Peyer's patch (tissue), 4 donors: ENCODE measurements at places on chromosomes 7 and 10.

GRCh38 chr10:65751218-65751617 lies 1174.6 kb upstream of the LRRTM3 start:
- DNase-seq = no peak

- DNase-seq = no peak
Observed at GRCh38 chr10:5616836-5617235, 49.6 kb downstream of the ASB13 start.

- no peak for DNase-seq
Observed at GRCh38 chr10:132283604-132284382, 24.0 kb downstream of the STK32C start.

- DNase-seq = no peak
Observed at GRCh38 chr7:45100761-45101480, 10.6 kb downstream of the TBRG4 start.

- no peak for DNase-seq
Observed at GRCh38 chr7:3733541-3734140, 432.6 kb downstream of the SDK1 start.

DNA sequence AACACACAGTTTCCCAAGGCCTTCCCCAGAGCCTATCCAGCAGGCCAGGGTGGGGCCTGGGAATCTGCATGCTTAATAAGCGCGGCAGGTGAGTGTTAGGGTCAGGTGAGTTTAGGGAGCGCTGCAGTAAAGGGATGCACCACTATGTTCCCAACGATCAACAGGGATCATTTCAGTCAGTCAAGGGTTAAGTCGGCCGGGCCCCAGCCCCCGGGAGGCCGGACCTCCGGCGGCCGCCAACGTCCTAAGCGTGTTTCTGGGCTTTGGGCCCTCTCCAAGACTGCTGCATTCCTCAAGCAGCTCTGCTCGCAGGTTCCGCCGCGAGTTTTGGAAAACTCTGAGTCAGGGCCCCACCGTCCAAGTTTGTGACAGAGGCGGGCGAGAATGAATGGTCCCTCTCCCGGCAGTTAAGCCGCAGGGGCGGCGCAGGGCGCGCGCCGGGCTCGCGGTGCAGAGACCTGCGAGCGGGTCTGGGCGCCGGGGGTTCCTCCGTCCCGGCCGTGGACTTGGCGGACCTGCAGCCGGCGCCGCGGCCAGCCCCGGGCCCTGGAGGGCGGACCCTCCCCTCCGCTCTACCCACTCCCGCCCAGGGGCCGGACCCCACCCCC lies 81.6 kb downstream of the ARHGAP22 start:
- DNase-seq = peak; percentile 38

- DNase-seq = no peak
Observed at GRCh38 chr10:25467881-25468280, 293.1 kb downstream of the GPR158 start.

GRCh38 chr10:118238573-118239235 lies 103.4 kb downstream of the FAM204A start:
- no peak for DNase-seq

- no peak for DNase-seq
Observed at GRCh38 chr10:28721318-28721951, 44.1 kb downstream of the BAMBI start.

DNA sequence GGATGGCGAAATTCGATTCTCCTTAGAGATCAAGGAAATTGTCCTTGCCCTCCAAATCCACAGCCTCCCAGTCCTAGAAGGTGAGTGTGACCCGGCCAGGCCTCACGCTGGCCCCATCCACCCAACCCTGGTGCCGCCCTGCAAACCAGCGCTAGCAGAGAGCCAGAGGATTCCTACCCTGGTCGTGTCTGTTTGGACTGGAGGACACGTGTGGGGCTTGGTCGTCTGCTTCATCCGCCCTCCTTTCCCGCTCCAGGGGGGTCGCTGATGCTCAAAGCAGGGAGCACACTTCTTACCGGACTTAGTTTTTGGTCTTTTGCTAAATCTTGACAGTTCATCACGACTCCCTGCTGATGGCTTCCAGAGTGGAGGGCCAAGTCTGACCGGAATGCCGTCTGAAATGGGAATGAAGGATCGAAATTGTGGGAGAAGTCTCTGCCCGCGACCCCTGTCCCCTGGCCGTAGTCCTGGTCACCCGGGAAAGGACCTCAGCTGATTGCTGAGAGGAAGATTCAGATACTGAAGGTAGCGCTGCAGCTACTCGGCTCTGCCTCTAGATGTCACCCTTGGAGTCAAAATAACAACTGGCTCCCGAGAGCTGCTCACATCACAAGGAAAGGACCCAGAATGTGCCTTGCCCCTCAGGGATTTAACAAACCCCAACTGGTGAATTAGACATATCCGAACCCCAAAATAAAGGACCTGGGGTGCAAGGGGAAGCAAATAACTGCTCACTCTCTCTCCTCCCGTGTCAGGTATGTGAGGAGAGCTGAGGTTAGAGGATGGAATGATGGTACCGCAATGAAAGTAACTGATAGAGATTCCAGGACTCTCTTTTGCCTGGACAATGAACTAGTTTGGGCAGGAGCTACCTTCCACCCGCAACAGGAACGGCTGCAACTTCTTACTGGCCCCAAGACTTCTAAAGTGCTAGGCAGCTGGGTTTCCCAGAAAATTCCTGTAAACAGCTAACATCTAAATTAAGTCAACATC lies 23.5 kb upstream of the ORC5 start:
- peak; percentile 18 for DNase-seq

DNA sequence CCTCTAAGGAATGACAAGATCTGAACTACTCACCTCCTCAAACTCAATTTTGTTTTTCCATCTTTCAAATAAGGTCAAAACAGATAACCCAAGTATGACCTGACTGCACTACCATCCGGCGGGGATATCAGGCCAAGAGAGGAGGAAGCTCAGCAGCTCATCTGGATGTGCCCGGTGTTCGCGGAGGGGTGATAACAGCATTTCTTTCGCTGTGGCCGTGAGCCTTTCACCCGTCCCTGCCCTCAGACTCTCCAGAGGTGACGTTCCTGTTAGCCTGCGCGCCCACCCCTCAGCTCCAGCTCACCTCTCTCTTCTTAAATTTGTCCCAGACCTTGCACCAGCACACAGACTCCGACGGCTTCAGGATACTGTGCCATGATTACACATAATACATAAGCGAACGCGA lies 526 bp downstream of the ZNF248 start:
- DNase-seq = peak; percentile 36

GRCh38 chr7:23347682-23348180 lies 48.6 kb downstream of the MALSU1 start:
- no peak for DNase-seq

DNA sequence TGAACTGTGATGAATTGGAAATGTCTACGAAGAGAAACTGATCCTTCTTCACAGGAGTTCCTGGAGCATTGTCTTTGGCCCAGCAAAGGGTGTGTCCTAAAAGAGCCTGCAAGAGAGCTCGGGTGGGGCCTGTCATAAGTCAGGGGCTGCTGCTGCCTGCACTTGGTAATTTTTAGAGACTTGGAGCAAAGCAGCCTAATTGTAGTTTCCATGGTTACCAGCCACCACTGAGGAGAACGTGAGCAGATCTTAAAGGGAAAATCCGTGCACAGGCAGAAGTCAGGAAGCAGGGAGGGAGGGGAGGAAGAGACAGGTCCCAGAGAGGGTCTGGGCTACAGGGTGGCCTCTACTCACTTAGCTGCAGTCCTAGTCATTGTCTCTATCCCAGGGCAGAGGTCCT lies 463.6 kb downstream of the PLXNA4 start:
- no peak for DNase-seq

- no peak for DNase-seq
Observed at GRCh38 chr7:24036033-24036412, 248.0 kb upstream of the NPY start.

GRCh38 chr10:52030051-52030790 lies 283.9 kb upstream of the DKK1 start:
- DNase-seq = no peak

DNA sequence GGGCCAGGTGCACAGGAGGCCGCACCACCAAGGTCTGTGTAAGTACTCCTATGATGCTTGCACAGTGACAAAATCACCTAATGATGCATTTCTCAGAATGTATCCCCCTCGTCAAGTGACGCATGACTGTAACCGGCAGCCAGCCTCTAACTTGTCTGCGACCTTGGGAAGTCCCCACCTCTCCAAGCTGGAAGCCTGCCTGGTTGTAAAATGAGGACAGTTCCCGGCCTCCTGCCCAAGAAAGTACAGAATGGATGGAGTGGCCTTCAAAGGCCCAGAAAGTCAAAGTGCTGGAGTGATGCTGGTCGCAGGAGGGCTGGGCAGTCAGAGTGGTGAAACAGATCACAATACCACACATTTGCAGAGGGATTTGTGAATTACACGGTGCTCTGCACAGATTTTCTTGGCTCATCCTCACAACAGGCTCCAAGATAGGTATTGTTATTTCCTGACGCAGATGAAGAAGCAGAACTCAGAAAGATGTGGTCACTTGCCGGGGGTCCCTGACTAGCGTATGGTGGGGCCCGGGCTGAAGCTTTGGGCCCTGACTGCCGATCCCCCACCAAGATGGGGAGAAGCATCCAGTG lies 22.8 kb downstream of the SPOCK2 start:
- no peak for DNase-seq

DNA sequence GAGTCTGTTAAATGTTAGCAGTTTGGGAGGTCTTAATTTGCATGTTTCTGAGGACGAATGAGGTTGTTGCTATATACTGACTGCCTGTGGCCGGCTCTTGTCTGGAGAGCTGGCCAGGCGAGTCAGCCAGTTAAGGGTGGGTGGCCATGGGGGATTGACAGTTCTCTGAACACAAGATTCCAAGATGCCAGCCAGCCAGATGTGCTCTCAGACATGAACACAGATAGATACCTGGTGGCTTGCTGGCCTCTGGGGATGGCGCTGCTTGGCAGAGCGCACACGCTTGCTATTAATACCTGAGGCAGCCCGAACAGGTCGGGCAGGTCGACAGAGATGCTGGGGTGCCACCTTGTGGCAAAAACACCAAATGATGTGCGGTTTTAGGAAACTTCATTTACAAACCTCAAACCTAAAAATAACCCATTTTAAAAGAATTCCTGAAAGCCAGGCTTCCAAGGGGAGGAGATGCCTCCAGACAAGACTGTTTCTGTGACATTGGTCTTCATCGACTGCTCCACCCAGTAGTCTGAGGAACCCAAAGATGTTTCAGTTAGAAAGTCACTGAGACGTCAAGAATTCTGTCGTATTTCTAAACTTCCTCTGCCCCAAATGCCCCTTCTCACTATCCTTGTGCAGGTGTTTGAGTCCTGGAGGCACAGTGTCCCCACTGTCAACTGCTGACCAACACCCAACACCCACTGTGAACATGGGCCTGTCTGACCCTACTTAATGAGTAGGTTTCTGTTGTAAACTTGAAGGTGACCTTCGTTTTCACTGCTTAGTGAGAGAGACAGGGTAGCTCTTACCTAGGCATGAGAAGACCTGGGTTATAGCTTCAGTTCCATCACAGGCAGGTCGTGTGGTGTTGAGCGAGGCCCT lies 123.4 kb downstream of the NT5C2 start:
- peak; percentile 68 for DNase-seq

DNA sequence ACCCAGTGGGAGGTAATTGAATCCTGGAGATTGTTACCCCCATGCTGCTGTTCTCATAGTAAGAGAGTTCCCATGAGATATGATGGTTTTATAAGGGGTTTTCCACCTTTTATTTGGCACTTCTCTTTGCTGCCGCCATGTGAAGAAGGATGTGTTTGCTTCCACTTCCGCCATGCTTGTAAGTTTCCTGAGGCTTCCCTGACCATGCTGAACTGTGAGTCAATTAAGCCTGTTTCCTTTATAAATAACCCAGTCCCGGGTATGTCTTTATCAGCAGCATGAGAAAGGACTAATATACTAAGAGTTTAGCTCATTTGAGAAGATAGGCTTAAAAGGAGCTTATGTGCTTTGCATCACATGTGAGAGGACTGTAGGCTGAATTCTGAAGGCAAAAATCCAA lies 29.3 kb downstream of the TMEM248 start:
- DNase-seq = no peak

DNA sequence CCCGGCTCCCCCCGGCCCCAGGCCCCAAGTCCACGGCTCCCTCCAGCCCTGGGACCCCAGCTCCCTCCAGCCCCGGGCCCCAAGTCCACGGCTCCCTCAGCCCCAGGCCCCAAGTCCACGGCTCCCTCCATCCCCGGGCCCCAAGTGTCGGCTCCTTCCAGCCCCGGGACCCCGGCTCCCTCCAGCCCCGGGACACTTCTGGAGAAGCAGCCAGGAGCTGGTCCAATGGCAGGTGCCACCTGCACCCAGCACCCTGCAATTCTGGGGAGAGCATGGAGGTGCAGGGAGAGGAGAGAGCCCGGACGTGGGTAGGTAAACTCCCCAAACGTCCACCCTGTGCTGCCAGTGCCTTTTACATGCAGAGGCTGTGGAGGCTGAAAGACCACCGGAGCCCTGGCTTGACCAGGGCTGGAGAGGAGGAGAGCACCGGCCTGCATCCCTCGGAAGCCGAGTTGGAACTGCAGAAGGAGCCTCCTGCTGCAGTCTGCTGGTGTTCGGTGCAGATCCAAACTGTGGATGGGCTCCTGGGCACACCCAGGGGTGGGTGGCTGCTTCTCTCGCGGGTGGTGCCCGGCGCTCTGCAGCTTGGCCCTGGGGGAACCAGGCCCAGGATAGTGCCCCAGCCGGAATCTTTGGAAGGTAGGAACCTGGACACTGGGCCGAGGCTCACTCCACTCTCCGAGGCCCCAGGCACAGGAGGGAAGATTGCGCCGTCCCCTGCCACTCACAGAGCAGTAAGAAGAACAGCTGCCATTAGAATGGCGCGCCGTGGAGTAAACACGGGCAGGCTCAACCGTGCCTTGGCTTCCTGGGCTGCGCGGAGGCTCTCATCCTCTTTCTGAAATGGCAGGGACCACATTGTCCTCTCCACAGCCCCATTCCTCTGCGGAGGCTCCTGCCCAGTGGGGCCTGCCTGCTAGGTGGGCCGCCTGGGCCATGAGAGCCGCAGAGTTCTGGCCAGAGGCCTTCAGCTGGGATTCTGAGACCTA lies 14.7 kb downstream of the SHH start:
- DNase-seq = no peak

GRCh38 chr10:48314107-48314506 lies 7.6 kb downstream of the MAPK8 start:
- DNase-seq = no peak

GRCh38 chr10:124279882-124280281 lies 138.8 kb downstream of the OAT start:
- no peak for DNase-seq

DNA sequence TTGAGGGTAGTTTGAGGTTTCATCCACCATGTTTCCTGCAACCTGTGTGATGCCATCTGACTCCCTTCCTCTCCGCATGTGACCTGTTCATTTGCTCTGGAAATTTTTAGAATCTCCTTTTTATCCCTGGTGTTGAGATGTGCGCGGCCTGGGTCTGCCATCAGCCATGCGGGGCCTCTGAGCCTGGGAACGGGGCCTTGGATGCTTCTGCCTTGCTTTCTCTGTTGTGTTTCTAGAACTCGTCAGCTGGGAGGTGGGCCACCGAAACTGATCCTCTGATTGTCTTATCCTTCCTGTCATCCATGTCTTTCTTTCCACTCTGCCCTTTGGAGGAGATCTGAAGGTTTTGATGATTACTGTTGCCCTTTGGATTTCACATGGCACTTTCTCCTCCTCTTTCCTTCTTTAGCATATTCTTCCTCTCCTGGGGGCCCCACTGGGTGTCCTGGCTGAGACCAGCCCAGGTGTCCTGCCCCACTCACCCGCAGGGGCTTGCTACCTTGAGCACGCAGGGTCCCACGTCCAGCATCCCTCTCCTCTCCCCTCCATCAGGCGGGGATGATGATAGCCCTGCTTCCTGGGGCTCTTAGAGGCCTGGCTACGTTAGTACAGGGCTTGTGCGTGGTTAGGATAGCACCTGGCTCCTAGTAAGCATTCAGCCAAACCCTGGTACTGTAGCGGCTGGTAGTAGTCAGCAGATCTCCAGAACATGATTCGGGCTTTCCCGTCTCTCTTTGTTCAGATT lies 29.9 kb downstream of the PPP2R2D start:
- DNase-seq = no peak
